CD4-positive, alpha-beta T cell (primary cell): ENCODE measurements at places on chromosomes 11 and 22.

DNA sequence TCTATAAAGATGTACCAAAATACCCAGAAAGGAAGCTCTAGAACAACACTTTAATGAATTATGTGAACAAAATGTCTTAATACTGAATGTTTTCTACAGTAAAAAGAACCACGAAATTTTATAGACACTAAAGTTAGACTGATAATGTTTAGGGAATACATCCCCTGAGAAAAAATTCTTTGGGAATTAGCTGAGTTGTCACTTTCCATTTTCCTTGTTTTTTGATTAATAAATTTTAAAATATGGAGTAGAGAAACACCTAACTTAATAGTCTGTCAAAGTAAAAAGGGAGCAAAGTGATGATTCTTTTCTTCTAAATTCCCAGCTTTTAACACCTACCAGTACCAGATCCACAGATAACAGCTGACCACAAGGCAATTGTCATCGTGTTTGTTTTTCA lies 23.1 kb upstream of the SCN3B start:
- no peak for DNase-seq

GRCh38 chr22:24801901-24802465 lies 4.0 kb upstream of the SGSM1 start:
- no peak for DNase-seq

DNA sequence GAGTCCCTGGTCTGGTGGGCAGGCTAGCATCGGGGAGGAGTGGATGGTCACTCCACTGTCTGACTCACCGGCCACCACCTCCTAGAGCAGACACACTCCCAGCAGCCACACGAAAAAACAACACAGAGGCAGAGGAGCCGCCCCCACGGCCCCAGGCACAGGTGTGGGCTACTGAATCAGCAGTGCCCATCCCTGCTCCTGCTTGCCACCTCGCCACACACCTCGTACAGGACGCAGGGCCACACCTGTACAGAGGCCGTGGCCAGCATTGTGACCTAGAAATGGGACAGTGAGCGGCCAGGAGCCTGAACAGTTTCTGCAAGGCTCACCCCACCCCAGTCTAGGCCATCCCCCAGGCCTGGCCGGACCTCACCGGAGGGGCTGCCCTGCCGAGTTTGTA lies 14.0 kb downstream of the TRIM29 start:
- DNase-seq, result no peak

GRCh38 chr11:130638624-130639023 lies 190.2 kb downstream of the ADAMTS15 start:
- DNase-seq, result no peak

GRCh38 chr22:29998627-29999384 lies 81.5 kb upstream of the HORMAD2 start:
- no peak for DNase-seq

- DNase-seq, result no peak
Measured at GRCh38 chr11:66228521-66228920, 39.9 kb upstream of the RAB1B start.

- peak; percentile 53 for DNase-seq
Measured at GRCh38 chr11:63768237-63769041, at the start of gene ZFTA. Gene ZFTA (minus strand): TSS chr11:63768775. CDS start chr11:63768622, 153 bp downstream.

DNA sequence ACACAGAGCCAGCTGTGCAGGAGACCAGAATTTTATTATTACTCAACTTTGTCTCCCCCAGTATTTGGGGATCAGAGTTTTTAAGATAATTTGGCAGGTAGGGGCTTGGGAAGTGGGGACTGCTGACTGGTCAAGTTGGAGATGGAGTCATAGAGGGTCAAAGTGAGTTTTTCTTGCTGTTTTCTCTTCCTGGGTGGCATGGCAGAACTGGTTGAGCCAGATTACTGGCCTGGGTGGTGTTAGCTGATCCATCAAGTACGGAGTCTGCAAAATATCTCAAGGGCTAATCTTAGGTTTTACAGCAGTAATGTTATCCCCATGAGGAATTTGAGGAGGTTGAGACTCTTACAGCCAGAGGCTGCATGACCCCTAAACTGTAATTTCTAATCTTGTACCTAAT lies 153.5 kb downstream of the OR4C45 start:
- DNase-seq, result no peak

DNA sequence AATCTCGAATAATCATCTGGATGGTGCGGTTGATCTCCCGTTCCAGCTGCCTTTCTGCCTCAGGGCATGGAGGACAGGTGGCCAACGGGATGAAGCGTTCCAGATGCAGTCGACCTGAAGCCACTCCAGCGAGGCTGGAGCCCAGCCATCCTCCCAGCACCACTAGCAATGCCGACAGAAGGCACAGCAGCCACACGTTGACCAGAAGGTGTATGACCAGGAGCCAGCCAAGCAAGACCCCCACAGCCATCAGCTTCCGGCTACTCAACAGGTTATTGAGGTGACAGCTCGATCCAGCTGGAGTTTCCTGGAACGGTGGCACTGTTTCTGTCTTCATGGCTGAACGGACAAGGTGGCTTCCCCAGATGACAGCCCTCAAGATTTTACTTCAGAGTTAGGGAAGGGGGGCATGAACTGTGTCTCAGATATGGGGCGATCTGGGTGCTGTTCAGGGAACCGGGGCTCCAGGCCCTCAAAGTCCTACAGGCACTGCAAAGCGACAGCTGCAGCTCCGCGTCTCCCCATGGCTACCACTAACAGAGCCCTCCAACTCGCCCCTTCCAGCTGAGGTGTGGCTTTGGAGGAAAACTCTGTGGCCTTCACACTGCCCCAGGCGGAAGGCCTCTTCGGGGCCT lies 559 bp downstream of the SNX19 start:
- DNase-seq, result no peak

DNA sequence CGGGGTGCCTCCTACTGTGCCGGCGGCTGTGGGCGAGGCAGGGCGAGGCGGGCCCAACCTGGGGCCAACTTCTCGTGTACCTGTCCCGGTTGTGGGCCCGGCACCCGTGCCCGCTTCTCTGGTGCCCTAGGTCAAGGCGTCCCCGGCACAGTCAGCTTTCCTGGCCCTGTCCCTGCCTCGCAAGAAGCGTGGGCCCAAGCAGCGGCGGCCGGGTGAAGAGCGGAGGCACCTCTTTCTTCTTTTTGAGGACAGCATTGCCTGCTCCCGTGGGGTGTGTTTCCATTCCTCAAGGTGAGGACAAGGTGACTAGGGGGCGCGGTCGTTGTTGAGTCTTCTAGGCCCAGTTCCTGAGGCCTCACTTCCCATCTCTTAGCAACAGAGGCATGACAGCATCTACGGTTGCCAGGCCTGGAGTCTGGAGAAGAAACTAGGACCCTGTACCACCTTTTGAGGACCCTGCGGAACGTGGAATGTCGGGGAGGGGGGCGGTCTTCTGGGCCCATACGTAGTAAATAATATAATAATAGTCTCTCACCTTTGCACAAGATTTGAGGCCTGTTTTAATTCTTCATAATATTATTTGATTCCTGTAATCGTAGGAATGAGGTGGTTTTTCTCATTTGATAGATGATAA lies 418 bp downstream of the ACO2 start:
- DNase-seq, result peak; percentile 36

DNA sequence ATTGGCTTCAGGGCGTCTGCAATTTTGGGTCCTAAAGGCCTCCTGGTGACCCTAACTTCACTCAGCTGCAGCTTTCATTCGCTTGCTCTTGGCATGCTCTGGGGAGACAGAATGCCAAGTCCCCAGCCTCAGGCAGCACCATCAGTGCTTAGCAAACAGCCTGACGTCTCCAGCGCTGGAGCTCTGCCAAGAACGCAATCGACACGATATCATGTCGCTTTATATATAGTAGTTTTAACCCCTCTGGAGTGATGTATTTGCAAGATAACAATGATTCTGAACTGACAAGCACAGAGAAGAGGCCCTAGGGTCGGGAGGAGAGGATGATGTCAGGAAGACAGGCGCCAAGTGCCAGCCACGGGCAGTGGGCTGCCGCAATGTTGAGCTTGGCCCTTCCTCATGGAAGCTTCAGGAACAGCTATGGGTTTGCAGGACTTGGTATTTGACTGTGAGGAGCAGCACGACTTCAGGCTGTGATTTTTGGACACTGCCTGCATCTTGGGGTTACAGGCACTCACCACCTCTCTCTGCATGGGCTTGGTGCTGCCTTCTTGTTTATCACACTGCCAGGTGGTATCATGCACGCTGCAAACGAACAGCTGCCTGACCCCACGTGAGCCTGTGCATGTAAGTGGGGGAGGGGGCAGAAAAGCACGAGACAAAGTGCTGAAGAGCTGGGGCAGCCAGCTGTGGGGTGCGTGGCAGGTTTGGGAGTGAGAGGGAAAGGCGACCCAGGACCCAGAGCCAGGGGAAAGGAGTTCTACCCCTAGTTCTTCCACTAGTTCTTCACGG lies 26.1 kb downstream of the B3GAT1 start:
- DNase-seq, result no peak

GRCh38 chr22:28186641-28187040 lies 267.6 kb upstream of the PITPNB start:
- no peak for DNase-seq

DNA sequence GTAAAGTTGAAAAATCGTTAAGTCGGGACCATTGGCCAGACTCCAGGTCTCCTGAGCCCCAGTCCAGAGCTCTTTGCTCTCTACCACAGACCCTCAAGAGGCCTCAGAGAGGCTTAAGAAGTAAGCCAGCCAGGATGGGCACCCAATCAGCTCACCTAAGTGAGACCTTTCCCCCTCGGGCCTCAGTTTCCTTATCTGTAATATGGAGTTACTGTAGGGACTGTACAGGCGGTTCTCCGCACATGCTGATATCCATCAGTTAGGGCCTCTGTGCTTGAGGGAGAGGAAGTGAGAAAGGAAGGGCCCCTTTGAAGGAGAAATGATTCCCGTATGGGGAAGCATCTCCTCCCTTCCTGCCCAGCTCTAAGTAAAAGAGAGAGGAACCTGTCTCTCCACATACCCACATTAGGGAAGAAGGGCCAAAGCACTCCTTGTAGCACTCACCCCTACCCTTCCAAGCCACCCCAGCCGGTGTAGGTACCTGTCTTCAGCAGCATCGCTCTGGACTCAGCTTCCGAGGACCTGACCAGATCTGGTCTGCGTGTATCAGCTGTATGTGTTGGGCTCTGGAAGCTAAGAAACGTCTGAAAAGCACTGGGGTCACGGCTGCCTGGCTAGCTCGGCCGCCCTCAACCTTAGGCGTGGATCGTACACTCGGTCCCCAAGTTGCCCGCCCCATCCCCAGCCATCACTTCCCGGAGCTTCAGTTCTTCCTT lies 653 bp downstream of the NAGA start:
- DNase-seq, result no peak

GRCh38 chr11:61756147-61756451 lies 3.7 kb downstream of the MYRF start:
- DNase-seq, result no peak

DNA sequence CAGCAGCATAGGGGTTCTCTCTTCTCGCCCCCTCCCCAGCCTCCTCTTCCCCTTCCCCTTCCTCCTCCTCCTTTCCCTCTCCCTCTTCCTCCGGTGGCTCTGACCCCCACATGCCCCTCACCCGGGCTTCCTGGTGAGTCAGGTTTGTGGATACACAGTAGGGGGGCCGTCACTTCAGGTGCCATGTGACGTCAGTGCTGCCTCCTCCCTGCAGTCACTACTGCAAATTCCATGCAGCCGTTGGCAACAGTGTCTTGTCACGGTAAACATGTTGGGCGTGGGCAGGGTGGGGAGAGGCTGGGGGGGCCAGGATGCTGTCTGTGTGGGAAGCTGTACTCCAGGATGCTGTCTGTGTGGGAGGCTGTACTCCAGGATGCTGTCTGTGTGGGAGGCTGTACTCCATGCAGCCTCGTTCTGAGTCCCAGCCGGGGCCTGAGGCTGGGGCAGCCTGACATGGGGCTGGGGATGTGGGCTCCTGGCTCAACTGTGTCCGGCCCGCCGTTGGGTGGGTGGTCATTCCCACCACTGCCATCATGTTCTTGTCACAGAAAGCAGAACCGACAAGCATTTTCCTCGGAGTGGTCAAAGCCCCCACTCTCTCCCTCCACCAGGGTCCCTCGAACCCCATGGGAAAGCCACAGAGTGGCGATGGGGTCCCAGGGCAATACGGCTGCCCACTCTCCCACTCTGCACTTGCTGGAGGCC lies 2.4 kb upstream of the MUC2 start:
- no peak for DNase-seq

- DNase-seq, result no peak
Measured at GRCh38 chr11:122176651-122177050, 60.6 kb upstream of the BLID start.

DNA sequence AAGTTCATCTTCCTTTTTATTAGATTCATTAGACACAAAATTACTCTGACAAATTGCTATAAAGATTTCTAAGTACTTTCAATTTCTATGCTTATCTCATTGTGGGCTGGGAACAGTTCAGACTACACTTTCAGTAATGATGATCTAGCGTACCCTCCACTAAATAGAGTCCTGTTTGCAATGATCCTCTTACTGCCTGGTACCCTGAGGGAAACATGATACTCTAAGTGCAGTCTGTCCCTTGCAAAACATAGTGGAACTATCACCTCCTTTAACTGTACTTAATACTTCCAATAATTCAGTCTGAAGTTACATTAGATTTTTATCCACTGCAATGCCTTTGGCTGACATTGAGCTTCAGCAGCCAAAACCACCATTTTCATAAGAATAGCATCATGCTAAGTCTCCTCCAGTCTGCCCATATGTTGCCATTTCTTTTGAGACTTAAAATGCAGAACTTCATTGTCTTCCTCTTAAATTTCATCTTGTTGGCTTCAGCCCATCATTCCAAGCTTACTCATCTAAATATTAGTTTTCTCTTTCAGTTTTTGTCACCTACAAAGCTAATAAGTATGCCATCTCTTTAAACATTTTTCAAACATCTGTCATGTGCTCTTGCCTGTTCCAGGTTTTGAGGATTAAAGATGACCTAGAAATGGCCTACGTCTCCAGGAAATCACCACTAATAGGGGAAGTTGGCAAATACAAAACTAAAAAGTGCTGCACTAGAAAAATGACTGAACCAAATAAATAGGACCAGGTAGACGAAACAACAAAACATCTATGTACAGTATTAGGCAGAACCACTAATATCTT lies 55.5 kb downstream of the PAK1 start:
- DNase-seq, result no peak

DNA sequence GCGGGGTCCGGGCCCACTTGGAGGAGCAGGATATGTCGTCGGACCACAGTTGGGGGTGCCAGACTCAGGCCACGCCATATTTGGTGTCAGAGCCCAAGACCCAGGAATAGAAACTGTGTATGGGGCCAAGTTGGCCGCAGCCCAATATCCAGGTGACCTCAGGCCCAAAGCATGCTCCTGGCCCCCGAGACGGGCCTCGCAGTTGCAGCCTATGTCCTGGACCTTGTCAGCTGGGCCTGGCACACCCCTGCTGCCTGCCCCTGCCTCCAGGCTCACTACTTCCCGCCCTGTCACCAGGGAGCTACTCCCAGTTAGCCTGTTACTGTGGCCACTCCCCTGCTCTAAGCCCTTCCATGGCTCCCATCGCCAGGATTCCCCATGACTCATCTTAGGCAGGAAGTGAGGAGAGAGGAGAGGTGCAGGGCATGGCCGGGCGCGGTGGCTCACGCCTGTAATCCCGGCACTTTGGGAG lies 23.1 kb downstream of the A4GALT start:
- no peak for DNase-seq
